ENCODE measurements at places on chromosomes 16 and 17.
A peak's percentile ranks its signal among the peaks of the same experiment; 100 is the strongest.

- no peak for DNase-seq
Observed at GRCh38 chr17:10318535-10318934, 54.3 kb downstream of the MYH13 start.

- peak; percentile 82 for DNase-seq
Observed at GRCh38 chr17:77451245-77451893, 310.6 kb downstream of the SEC14L1 start.

DNA sequence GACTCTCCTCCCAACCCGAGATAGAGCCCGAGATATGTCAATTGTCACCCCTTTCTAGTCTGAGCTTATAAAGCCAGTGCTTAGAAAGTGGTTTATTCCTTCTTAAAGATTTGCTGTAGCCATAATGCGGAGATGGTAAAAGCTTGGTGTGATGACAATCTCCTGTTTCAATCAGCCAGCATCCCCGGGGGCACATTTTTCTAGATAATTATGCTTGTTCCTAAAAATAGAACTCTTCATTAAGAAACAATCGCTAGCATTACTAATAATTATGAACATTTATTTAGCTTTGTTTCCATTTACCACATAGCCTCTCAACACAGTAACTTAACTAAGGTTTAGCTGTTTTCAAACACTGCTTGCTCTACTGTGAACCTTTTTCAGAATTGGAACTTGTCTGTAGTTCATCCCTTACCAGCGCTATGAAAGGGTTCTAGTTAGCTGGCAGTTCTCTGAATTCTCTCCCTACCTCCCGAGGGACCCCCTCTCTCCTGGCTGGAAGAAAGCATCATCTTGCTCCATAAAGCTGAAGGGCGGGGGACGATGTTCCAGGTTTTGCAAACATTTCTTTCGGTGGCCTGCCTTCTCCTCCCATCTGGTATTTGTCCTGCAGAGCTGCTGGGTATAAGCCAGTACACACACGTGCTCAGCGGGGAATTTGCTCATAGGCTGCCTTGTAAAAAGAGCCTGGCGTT is 922 bp upstream of the MRPL58 start:
- no peak for DNase-seq

DNA sequence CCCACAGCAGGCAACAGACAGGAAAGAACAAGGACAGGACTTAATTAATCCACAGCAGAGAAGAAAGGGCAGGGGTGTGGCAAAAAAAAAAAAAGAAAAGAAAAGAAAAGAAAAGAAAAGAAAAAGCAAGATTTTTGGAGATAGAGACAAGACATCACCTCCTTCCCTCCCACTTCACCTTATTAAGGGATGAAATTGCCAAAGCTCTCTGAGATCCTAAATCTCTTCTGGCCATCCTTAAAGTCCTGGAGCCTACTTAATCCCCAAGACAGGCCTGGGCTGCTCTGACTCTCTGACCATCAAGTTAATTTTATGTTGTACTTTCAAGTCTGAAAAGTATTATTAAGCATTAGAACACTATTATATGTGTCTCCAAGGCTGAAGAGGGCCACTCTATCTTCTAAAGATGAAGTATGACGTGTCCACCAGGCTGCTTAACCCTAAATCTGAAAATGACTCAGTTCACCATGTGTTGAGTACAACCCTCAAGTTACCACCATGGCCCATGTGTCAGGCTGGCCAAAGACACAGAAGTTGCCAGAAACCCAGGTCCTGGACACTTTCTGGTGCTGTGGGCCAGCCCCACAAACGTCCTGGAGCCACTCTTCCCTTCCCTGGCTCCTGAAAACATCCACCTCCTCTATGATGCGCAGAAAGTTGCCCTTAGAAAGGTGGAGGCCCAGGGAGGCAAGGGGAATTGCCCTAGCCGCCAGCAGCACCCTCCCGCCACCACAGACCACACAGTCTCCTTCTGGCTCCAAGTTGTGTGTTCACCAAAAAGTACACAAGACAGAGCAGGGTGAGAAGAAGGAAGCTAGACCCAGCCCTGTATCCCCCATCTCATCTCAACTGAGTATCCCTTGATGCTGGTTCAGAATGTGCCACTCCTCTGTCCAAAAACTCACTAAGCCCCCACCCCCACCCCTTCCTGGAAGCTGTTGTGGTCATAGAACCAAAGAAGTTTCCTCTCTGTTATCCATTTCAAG is 2.7 kb downstream of the SOCS1 start:
- peak; percentile 68 for DNase-seq

GRCh38 chr17:18267927-18268711 is 7.7 kb downstream of the MIEF2 start:
- no peak for DNase-seq

- no peak for DNase-seq
Observed at GRCh38 chr16:29114574-29114973, 129.7 kb downstream of the LAT start.

DNA sequence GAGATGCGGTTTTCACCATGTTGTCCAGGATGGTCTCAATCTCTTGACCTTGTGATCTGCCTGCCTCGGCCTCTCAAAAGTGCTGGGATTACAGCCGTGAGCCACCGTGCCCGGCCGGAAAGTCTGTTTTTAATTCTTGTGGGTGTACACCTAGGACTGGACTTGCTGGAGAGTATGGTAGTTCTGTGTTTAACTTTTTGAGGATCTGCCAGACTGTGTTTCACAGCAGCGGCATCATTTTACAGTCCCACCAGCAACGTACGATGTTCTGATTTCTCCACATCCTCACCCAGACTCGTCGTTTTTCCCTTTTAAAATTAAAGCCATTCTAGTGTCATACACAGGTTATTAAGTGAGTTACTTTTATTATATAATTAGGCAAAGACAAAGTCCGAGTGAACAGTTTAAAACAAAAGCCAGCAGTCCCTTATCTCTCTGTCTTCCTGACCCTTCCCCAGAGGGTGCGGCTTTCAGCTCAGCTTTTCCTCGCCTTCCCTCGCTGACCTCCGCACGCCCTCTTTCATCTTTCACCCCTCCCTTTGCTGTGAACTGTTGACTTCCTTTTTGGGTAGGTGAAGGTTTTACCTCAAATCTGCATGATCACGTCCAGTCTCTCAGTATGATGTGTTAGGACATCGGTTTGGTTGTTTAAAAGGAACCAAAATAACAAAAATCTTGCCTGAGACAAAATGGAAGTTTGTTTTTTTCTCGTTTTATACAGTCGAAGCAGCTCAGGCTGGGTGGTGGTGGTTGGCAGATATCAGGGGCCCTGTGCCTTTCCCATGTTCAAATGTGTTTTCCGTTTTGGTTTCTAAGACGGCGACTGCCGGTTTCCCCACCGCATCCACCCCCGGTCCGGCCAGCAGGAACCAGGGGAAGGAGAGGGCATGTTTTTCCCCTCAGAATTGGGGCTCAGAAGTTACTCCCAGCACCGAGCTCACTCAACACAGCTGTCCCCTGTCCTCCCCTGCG is 18.0 kb downstream of the FAM234A start:
- peak; percentile 38 for DNase-seq
